ENCODE measurements at places on chromosomes 5 and 9.

DNA sequence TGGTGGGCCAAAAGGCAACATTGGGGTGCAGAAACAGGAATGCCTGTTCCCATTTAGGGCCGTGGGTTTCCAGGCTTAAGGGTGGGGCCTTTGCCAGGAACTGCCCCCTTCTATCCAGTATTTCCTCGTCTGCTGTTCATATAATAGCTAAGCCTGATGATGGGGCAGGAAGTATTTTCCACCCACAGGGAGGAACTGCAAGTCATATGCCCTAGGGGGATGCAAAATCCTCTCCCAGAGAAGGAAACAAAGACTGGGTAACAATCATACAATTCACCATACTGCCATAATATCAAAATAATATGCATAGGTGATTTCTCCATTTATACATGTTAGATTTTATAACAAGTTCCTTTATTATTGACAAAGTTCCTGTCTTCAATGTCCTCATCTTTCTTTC lies 20.5 kb upstream of the RPS23 start:
- no peak overlapping the region for H3K27ac ChIP-seq
- H3K4me1 ChIP-seq, result no peaks in the 10 kb centered on the region
- no peak for DNase-seq
- no peak overlapping the region for H3K4me3 ChIP-seq
- H3K36me3 ChIP-seq, result no peaks in the 10 kb centered on the region
- H3K27me3 ChIP-seq, result no peaks in the 10 kb centered on the region

DNA sequence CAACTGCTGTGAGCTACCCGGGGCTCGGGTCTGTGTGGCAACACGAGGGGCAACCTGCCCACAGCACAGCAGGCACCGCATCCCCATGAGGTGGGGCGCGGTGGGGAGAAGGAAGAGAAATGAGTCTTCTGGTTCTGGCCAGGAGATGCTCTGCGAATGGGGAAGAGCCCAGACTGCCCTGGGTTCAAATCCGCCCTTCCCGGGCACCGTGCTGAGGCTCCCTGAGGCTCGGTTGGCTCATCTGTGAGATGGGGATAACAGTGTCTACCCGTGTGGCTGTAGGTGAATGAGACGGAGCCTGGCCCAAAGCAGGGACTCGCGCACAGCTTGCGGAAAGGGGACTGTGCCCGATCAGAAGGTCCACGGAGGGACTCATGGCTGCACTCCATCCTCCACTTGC lies 123.9 kb downstream of the VAV2 start:
- no peak overlapping the region for H3K4me3 ChIP-seq
- H3K27me3 ChIP-seq, result peaks cover 10% of the 10 kb centered on the region
- H3K4me1 ChIP-seq, result peaks cover 11% of the 10 kb centered on the region
- no peak overlapping the region for H3K27ac ChIP-seq
- DNase-seq, result no peak

DNA sequence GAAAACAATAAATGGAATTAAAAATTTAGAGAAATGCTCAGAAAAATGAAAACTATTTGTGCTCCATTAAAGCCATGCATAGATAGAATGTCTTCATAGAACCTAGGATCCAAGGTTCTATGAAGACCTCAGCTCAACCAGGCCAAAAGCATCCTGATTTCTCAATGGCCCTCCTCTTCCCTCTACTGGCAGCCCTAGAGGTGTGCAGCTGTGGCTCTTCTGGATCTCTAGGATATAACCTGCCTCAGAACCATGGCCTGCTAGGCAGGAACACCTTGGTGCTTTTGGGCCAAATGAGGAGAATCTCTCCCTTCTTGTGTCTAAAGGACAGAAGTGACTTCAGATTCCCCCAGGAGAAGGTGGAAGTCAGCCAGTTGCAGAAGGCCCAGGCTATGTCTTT lies 15.1 kb downstream of the IFNA1 start:
- no peaks in the 10 kb centered on the region for H3K36me3 ChIP-seq
- H3K27me3 ChIP-seq, result peaks cover 23% of the 10 kb centered on the region
- H3K4me3 ChIP-seq, result no peak overlapping the region

DNA sequence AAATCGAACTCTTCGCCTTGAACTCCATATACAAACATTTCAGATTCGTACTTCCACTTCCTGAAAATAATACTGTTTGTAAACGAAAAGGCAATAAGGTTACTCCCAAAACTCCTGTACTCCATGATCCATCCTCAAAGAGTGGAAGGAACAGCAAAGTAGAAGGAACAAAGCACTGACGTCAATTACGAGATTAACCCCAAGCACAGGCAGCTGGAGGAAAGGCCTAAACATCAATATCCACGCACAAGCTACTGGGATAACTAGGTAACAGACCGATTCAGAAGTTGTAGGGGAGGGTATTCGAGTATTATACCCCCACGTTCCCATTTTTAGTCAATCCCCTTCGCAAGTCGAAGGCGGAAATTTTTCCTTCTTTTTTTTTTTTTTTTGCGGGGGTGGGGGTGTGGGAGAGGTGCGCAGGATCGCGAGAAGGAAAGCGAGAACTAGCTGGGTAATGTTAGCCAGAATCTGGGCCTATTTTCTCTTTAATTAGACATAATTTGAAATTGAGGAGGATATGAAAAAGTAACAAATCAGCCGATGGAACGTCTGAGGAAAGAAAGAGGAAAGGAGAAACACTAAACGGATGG lies 909 bp downstream of the AFF4 start:
- DNase-seq, result peak; percentile 36
- peak overlapping the region; percentile 97 for H3K27ac ChIP-seq
- peaks cover 15% of the 10 kb centered on the region for H3K36me3 ChIP-seq
- no peaks in the 10 kb centered on the region for H3K27me3 ChIP-seq

DNA sequence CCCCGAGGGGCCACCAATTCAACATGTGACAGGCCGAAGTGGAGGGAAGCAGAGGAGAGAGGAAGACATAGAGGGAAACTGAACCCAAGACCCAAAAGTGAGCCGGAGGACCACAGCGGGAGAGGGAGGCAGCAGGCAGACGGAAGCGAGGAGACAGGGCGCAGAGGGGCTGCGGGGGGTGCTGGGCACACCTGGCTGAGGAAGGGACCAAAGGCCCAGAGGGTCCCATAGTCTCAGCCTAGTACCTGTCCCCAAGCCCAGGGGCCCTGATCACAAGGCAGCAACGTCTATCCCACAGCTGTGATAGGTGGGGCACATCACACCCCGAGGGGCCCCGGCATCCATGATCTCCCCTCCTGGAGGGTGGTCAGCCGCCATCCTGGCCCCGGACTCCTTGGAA lies 7.1 kb upstream of the RALGDS start:
- DNase-seq, result no peak
- H3K27me3 ChIP-seq, result no peaks in the 10 kb centered on the region
- peak overlapping the region; percentile 74 for H3K27ac ChIP-seq
- peaks cover 33% of the 10 kb centered on the region for H3K36me3 ChIP-seq

GRCh38 chr5:178538741-178539229 lies 51.4 kb downstream of the COL23A1 start:
- no peak overlapping the region for H3K27ac ChIP-seq
- no peaks in the 10 kb centered on the region for H3K4me1 ChIP-seq
- H3K4me3 ChIP-seq, result no peak overlapping the region
- no peak for DNase-seq
- no peaks in the 10 kb centered on the region for H3K36me3 ChIP-seq

- no peak overlapping the region for H3K4me3 ChIP-seq
- peaks cover 5% of the 10 kb centered on the region for H3K4me1 ChIP-seq
- peaks cover 14% of the 10 kb centered on the region for H3K36me3 ChIP-seq
- DNase-seq, result no peak
Observed at GRCh38 chr5:55665065-55665464, 47.1 kb downstream of the SLC38A9 start.

- no peak overlapping the region for H3K4me3 ChIP-seq
- H3K36me3 ChIP-seq, result peaks cover 4% of the 10 kb centered on the region
- no peak overlapping the region for H3K27ac ChIP-seq
- H3K27me3 ChIP-seq, result no peaks in the 10 kb centered on the region
Observed at GRCh38 chr9:3662671-3663070, 136.9 kb upstream of the RFX3 start.

GRCh38 chr5:179137643-179138567 lies 77.7 kb downstream of the ZNF354C start:
- no peaks in the 10 kb centered on the region for H3K27me3 ChIP-seq
- DNase-seq, result no peak
- H3K4me1 ChIP-seq, result peaks cover 8% of the 10 kb centered on the region
- H3K36me3 ChIP-seq, result peaks cover 2% of the 10 kb centered on the region
- no peak overlapping the region for H3K4me3 ChIP-seq
- H3K27ac ChIP-seq, result no peak overlapping the region

DNA sequence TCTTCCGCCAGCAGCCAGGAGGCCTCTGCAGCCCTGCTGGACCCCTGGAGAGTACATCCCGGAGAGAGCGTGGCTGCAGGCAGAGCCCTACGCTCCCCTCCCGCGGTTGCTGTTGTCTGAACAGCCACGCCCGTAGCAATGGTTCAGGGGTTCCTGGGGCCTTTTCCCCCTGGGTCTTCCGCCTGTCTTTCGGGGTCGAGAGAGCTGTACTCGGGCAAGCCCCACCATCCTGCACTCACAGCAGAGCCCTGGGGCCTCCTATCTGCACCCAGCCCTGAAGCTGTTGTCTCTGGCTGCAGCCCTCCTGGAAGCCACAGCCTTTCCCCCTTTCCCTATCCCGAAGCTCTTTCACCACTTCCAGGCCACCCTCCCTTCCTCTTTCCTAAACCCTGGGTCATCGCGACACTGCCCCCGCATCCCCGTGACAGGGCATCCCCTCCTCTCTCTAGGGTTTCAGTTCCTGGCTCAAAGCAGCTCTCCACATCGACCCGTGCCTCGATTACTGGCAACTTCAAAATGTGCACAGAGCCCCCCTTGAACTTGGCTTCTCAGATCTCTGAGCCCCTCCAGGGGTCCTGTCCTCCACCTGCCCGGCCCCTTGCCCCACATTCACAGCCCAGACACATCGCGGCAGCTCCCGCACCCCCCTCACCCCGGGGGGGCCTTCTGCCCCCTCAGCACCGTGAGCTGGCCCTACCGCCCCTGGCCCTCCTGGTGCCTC lies 43.9 kb upstream of the CEP72 start:
- no peak overlapping the region for H3K4me3 ChIP-seq
- H3K36me3 ChIP-seq, result no peaks in the 10 kb centered on the region
- no peak overlapping the region for H3K27ac ChIP-seq

GRCh38 chr9:12737871-12738270 lies 36.9 kb upstream of the LURAP1L start:
- H3K27me3 ChIP-seq, result no peaks in the 10 kb centered on the region
- H3K36me3 ChIP-seq, result no peaks in the 10 kb centered on the region
- H3K27ac ChIP-seq, result no peak overlapping the region
- no peak for DNase-seq
- H3K4me3 ChIP-seq, result no peak overlapping the region
- no peaks in the 10 kb centered on the region for H3K4me1 ChIP-seq

DNA sequence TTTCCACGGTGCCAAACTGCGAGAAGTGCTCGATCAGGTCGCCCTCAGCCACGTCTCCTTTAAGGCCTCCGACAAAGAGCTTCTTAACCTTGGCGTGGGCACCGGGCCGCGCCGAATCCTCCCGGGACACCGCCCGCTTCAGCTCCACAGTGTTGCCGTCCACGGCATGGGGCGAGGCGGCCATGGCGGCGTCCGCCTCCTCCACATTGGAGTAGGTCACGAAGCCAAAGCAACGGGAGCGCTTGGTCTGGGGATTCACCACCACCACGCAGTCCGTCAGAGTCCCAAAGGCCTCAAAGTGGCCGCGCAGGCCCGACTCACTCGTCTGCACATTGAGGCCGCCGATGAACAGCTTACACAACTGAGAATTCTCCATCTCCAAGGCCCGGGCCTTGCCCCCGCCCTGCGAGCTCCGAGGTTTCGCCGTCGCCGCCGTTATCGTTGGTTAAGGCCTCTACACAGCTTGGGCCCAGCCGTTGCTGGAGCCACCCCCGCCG lies 424 bp downstream of the HNRNPA0 start:
- H3K36me3 ChIP-seq, result peaks cover 39% of the 10 kb centered on the region
- peaks cover 3% of the 10 kb centered on the region for H3K27me3 ChIP-seq
- peak; percentile 49 for DNase-seq
- H3K4me3 ChIP-seq, result peak overlapping the region; percentile 99
- H3K4me1 ChIP-seq, result peaks cover 26% of the 10 kb centered on the region

DNA sequence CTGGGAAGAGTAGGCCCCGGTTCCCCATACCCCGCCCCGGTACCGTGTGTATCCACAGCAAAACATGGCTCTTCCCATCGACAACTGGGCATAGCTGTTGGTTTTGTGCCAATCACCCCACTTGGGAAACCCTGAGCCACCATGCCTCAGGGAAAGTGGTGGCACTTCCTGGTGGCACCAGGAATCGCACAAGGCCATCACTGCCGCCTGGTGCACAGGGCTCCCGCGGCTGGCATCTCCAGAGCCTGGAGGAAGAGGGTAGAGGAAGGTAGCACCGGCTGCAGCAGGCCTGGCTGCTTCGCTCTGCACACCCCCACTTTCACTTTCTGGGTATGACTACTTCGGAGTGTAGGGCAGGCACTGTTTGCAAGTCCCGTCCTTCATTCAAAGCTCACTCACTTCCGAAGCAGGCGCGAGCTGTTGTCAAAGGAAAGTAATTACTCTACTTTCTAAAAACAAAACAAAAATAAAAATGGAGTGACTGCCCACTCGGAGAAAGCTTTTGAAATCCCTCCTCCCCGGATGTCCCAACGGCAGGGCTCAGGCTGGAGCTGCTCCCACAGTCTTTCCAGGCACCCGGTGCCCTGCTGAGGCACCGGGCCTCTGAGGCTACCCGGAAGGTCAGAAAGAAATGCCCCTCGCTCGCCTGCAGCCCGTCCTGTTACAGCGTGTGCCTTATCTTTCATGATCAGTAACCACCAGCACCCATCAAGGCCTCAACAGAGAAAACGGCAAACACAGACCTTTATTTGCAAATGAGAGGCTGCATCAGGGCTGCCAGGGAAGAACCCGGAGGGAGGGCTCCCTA lies 2.0 kb downstream of the BRD3 start:
- H3K36me3 ChIP-seq, result peaks cover 4% of the 10 kb centered on the region
- peaks cover 31% of the 10 kb centered on the region for H3K4me1 ChIP-seq
- DNase-seq, result peak; percentile 82
- H3K4me3 ChIP-seq, result peak overlapping the region; percentile 93

DNA sequence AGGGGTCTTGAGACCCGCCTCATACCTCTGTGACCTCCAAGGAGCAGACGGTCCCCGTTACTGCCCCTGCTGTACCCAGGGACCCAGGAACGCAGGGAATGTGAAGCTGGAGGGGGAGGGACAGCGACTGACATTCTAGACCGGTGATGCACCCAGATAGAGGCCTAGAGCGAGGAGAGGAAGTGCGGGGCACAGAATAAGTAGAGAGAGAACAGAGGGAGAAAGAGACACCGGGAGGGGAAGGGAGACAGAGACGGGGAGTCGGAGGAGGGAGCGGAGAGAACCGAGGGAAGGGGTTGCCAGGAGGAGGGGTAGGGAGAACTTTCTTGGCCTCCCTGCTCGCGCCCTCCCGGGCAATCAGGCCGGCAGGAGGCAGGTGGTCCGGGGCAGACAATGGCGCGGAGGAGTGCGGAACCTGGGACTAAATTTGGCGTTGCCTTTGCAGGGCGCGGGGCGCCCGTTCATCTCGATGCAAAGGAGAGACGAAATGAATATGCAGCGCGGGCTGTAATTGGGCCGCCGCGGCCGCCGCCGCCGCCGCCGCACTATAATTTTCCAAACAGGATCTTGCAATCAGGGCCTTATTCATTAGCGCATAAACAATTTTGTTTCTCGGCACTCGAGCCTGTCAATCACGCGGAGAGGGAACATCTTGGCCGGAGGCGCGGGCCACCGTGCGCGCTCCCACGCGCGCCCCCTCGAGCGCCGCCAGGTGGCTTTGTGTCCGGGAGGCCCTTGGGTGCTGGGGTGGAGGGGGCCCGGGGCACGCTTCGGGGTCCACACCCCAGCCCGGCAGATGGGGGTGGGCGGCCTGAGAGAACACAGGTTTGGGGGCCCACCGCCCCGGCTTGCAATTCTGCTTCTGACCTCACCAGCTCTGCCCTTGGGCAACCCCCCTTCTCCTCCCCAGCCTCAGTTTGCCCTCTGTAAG lies 33.0 kb downstream of the NDUFA8 start:
- peaks cover 30% of the 10 kb centered on the region for H3K27me3 ChIP-seq
- H3K27ac ChIP-seq, result no peak overlapping the region
- peak overlapping the region; percentile 54 for H3K4me3 ChIP-seq
